ENCODE measurements at places on chromosomes 3 and 15. TPM values are rescaled to one million over a fixed set of nuclear protein-coding genes. Genes with fewer than 3 reads are reported as not detected.

B2M gene
- total RNA-seq, result 2,324 TPM

ISL2 gene
- 5.3 TPM for total RNA-seq

TMEM202 gene
- not detected for total RNA-seq

LHFPL4 gene
- total RNA-seq, result not detected

TXNRD3 gene
- total RNA-seq, result 11.1 TPM

SOX2 gene
- total RNA-seq, result 3.5 TPM

SMCO1 gene
- total RNA-seq, result not detected

AP3B2 gene
- 4.5 TPM for total RNA-seq

ZNF860 gene
- total RNA-seq, result 0.80 TPM

IL17RB gene
- 19.5 TPM for total RNA-seq

TRIM42 gene
- not detected for total RNA-seq

LMOD3 gene
- not detected for total RNA-seq

GOLGA6A gene
- total RNA-seq, result not detected

SAXO2 gene
- total RNA-seq, result 0.64 TPM

SLC2A2 gene
- 123 TPM for total RNA-seq

TSPAN3 gene
- 616 TPM for total RNA-seq

GPR171 gene
- not detected for total RNA-seq

GRCh38 chr3:133049491-133049890, 11.3 kb downstream of the TMEM108 start:
- H3K4me3 ChIP-seq, result no peak overlapping the region
- no peak overlapping the region for H3K27ac ChIP-seq
- DNase-seq, result no peak
- no peaks in the 10 kb centered on the region for H3K36me3 ChIP-seq

DNA sequence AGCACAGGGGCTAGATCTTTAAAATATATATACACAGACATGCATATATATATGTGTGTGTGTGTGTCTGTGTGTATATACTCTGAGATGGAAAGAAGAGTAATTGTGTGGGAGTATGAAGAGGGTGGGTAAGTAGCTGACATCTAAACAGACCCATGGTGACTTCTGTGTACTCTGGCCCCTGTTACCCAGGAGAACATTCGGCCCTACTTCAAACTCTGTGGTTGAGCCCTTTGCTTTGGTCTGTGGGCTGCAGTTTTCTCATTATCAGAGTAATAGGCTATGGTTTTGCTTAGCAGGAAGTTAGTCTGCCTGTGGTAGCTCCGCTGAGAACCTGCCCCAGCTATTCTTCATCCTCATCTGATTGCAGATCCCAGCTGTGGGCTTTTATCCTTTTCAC, 141.4 kb downstream of the RBPMS2 start:
- no peaks in the 10 kb centered on the region for H3K36me3 ChIP-seq
- no peak overlapping the region for H3K4me3 ChIP-seq
- H3K4me1 ChIP-seq, result peaks cover 36% of the 10 kb centered on the region
- DNase-seq, result no peak
- H3K27ac ChIP-seq, result peak overlapping the region; percentile 85

- no peaks in the 10 kb centered on the region for H3K36me3 ChIP-seq
- no peak overlapping the region for H3K4me3 ChIP-seq
- H3K4me1 ChIP-seq, result peaks cover 14% of the 10 kb centered on the region
- DNase-seq, result peak; percentile 25
Measured at GRCh38 chr3:126266291-126266840, 86.0 kb upstream of the ALDH1L1 start.

GRCh38 chr15:67783303-67783702, 42.0 kb upstream of the SKOR1 start:
- DNase-seq, result no peak
- no peaks in the 10 kb centered on the region for H3K27me3 ChIP-seq
- no peak overlapping the region for H3K27ac ChIP-seq
- H3K4me3 ChIP-seq, result no peak overlapping the region

DNA sequence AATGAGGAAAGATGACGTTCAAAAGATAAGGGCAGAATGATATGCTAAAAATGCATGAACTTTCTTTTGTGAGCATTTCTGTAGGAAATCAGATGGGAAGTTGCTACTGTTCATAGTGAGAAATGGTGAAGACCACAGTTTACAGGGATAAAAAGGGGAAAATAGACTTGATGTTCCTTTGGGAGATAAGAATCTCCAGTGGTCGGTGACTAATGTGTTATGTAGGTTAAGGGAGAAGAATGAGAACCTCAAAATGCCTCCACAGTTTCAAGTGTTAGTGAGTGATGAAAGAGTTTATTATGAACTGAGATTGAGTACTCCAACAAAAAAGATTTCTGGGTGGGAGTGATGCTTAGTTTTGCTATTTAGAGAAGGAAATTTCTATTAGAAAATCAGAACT, 247.2 kb downstream of the LSAMP start:
- no peak for DNase-seq
- no peaks in the 10 kb centered on the region for H3K36me3 ChIP-seq
- no peak overlapping the region for H3K4me3 ChIP-seq
- H3K27me3 ChIP-seq, result no peaks in the 10 kb centered on the region
- no peaks in the 10 kb centered on the region for H3K4me1 ChIP-seq

- peaks cover 4% of the 10 kb centered on the region for H3K4me1 ChIP-seq
- no peaks in the 10 kb centered on the region for H3K36me3 ChIP-seq
- H3K27me3 ChIP-seq, result no peaks in the 10 kb centered on the region
- no peak for DNase-seq
- H3K4me3 ChIP-seq, result no peak overlapping the region
Measured at GRCh38 chr3:114417675-114418074, 123.8 kb downstream of the TIGIT start.

GRCh38 chr15:60195611-60196010, 191.5 kb downstream of the FOXB1 start:
- H3K27me3 ChIP-seq, result peaks cover 17% of the 10 kb centered on the region
- no peak overlapping the region for H3K27ac ChIP-seq
- no peak for DNase-seq
- no peaks in the 10 kb centered on the region for H3K4me1 ChIP-seq

GRCh38 chr3:47370887-47371697, 9.7 kb upstream of the PTPN23 start:
- no peaks in the 10 kb centered on the region for H3K4me1 ChIP-seq
- no peak overlapping the region for H3K4me3 ChIP-seq

DNA sequence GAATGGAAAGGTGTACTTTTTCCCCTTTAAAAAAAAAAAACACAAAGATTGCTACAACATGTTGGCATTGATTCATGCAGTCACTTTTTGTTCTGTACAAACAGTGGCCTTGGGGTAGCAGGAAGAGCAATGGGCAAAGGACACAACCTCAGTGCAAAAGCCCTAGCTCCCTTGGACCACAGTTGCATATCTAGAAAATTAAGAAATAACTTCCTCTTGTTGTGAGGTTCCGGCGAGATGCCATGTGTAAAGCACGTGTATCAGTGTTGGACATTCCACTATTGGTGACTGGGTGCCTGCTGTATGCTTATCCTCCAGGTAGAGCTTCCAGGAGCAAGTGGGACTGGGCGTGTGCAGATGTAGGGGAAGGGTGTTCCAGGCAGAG, 164.5 kb downstream of the THSD4 start:
- H3K27ac ChIP-seq, result peak overlapping the region; percentile 39
- H3K27me3 ChIP-seq, result no peaks in the 10 kb centered on the region
- H3K36me3 ChIP-seq, result no peaks in the 10 kb centered on the region
- no peak overlapping the region for H3K4me3 ChIP-seq

DNA sequence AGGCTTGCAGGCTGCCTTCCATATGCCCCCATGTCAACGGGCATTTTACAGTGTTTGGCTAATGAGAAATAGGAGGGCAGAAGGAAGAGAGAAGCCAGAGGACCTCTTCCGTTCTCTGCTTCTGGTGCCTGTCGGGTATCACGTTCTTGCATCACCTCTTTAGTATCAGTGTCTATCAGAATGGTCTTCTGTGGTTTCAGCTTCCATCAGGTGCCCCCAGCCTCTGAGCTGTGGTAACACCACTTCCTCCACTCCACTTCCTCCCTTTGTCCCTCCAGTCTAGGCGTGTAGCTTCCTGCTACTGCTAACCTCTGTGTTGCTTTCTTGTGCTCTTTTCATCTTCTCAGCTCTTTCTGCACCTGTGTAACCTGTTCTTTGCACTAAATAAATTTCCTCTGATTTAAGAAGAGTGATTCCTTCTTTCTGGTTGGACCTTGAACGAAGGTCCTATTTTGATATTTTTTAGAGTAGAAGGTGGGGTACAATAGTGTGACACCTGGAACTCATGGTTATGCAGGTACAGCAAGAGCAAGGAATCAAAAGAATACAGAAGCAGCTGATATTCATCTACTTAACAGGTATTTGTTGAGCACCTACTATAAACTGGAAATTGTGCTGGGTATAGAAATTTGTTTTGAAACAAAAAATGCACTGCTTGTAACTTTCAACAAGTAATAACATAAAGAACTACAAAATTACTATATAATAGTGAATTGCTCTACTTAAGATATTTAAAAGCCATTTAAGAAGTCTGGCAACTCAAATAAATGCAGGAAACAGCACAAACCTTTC, 27.4 kb upstream of the FOXB1 start:
- no peak for DNase-seq
- no peaks in the 10 kb centered on the region for H3K27me3 ChIP-seq
- no peaks in the 10 kb centered on the region for H3K4me1 ChIP-seq
- H3K36me3 ChIP-seq, result no peaks in the 10 kb centered on the region
- H3K4me3 ChIP-seq, result no peak overlapping the region
- H3K27ac ChIP-seq, result no peak overlapping the region

DNA sequence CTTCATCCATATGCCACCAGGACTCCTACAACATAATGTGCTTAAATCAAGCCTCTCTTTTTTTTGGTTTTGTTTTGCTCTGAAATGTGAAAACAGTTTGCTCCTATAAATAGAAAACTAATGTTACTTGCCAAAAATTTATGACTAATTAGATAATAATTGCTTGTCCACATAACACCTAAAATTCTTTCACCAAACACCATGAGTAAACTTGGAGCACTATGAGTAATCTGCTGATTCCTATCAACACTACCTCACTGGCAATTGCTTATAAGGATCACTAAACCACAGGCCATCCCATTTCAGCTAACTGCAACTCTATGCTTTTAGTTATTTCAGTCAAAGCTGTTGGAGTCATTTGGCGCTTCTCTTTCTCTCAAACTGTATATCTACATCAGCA, 252.7 kb downstream of the EPHA3 start:
- no peaks in the 10 kb centered on the region for H3K27me3 ChIP-seq
- no peaks in the 10 kb centered on the region for H3K36me3 ChIP-seq
- no peak overlapping the region for H3K27ac ChIP-seq
- H3K4me3 ChIP-seq, result no peak overlapping the region
- no peak for DNase-seq

- no peaks in the 10 kb centered on the region for H3K36me3 ChIP-seq
- DNase-seq, result no peak
- H3K27me3 ChIP-seq, result no peaks in the 10 kb centered on the region
- H3K27ac ChIP-seq, result no peak overlapping the region
Measured at GRCh38 chr3:81967393-81967792, 205.9 kb upstream of the GBE1 start.

GRCh38 chr3:194312186-194312742, 38.9 kb downstream of the CPN2 start:
- no peaks in the 10 kb centered on the region for H3K27me3 ChIP-seq
- H3K4me1 ChIP-seq, result peaks cover 41% of the 10 kb centered on the region
- DNase-seq, result no peak
- no peaks in the 10 kb centered on the region for H3K36me3 ChIP-seq
- H3K27ac ChIP-seq, result peak overlapping the region; percentile 10

DNA sequence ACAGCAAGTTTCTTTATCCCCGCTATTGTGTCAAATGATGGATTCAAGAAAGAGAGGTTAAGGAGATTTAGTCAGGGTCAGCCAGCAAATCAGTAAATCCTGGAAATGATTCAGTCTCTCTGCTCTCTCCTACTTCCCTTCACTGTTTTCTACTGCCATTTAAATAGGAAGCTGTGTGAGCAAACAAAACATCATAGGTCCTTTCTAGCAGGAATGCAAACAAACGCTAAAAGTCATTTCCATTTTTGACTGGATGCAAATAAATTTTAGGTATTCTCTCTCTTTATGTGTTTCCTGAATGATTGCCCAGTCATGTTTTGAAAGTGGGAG, 299.4 kb upstream of the RORA start:
- H3K4me1 ChIP-seq, result no peaks in the 10 kb centered on the region
- H3K27ac ChIP-seq, result no peak overlapping the region
- no peak for DNase-seq

- H3K27ac ChIP-seq, result peak overlapping the region; percentile 49
- H3K4me1 ChIP-seq, result peaks cover 38% of the 10 kb centered on the region
- no peak overlapping the region for H3K4me3 ChIP-seq
- no peaks in the 10 kb centered on the region for H3K36me3 ChIP-seq
- H3K27me3 ChIP-seq, result no peaks in the 10 kb centered on the region
- DNase-seq, result no peak
Measured at GRCh38 chr15:57308170-57308545, 68.1 kb upstream of the CGNL1 start.

- DNase-seq, result peak; percentile 47
- H3K27ac ChIP-seq, result no peak within 1 kb of the TSS
- peak within 1 kb of the TSS; percentile 26 for H3K4me3 ChIP-seq
- H3K27me3 ChIP-seq, result peaks cover 70% of the 10 kb centered on the region
Measured at GRCh38 chr15:33310481-33311311, at the start of gene RYR3. Gene RYR3 (plus strand): TSS chr15:33310967. CDS start chr15:33311046, 79 bp downstream.

GRCh38 chr15:36529296-36530011, 50.0 kb upstream of the CDIN1 start:
- no peaks in the 10 kb centered on the region for H3K36me3 ChIP-seq
- H3K4me3 ChIP-seq, result no peak overlapping the region
- H3K4me1 ChIP-seq, result no peaks in the 10 kb centered on the region
- H3K27ac ChIP-seq, result no peak overlapping the region

GRCh38 chr15:93801206-93801605, 430.2 kb upstream of the MCTP2 start:
- no peak overlapping the region for H3K27ac ChIP-seq
- no peaks in the 10 kb centered on the region for H3K36me3 ChIP-seq
- DNase-seq, result no peak
- no peaks in the 10 kb centered on the region for H3K27me3 ChIP-seq

DNA sequence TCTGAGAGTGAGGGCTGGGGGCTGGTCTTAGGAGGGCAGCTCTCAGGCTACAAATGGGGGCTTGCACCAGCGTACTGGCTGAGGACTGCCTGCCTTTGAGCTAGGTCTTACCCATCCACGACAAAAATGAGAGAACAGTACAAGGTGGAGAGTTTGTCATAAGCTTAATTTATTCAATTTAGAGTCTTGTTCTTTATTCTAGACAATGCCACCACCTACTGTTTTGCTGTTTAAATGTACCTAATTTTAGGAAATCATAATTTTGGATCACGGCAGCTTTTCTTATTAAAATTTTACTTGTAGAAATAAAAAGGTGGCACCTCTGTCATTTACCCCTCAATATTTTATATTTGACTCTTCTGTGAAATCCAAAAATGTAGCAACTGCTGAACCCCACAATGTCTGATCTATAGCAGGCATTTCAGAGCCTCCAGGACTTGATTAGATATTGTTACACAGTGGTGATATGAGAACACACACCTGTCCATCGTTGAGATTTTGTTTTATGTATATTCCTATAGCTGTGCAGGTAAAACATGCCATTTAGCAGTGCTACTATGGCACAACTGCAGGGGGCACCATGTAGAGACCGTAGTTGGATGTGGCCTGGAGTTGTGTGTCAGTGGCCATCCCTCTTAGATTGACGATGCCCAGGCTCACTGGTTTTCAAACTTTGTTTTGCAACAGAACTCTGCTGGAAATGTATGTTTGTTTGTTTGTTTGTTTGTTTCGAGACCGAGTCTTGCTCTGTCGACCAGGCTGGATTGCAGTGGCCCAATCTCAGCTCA, 88.6 kb downstream of the SLCO3A1 start:
- peaks cover 16% of the 10 kb centered on the region for H3K4me1 ChIP-seq
- DNase-seq, result no peak
- H3K27ac ChIP-seq, result peak overlapping the region; percentile 62
- no peaks in the 10 kb centered on the region for H3K36me3 ChIP-seq

Data from hepatocyte (in vitro differentiated cells).